EL (cell line): ENCODE measurements at places on chromosomes 7 and 10.
A peak's percentile ranks its signal among the peaks of the same experiment; 100 is the strongest.

DNA sequence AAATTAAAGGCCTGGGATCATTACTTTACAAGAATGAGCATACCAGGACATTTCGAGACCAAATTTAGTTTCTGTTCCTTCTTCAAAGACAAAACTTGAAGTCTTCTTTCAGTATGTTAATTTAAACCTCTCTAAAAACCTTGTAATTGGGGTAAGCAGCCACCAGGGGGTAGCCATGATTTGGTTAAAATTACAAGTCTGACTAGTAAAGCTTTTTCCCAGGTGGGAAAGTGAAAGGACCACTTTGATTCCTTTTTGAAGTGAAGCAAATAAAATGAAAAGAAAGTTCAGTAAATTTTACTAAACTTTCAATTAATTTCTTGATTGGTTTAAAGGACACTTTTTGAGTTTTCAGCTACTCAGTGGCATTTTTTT is 294.3 kb downstream of the BBS9 start:
- DNase-seq, result peak; percentile 4

DNA sequence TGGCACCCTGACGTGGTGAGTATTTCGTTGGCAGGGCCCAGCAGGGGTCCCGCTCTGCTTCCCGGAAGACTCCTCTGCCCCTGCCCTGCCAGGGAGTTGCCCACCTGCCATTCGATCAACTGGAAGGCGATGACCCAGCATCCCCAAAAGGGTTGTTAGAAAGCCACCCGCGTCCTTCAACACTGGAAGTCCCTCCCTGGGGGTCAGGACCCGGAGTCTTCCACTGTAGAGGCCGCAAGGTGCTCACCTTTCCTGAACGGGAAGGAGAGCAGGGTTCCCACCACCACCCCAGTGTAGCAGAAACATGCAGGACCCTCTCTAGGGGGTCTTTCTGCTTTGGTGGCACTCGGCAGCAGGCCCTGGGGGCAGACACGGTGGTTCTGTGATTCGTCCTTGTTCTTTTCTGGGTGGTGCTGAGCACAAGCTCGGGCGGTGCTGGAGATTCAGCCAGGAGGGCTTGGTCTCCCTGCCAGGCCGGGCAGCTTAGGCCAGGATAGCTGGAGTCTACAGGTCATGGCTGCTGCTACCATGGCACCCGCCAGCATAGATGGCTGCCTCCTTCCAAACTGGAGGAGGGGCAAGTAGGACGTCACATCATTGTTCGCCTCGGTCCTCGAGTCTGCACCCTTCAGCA is 19.6 kb upstream of the DPYSL4 start:
- DNase-seq, result no peak

GRCh38 chr10:79346388-79347225 is 662 bp upstream of the PPIF start:
- DNase-seq, result no peak

DNA sequence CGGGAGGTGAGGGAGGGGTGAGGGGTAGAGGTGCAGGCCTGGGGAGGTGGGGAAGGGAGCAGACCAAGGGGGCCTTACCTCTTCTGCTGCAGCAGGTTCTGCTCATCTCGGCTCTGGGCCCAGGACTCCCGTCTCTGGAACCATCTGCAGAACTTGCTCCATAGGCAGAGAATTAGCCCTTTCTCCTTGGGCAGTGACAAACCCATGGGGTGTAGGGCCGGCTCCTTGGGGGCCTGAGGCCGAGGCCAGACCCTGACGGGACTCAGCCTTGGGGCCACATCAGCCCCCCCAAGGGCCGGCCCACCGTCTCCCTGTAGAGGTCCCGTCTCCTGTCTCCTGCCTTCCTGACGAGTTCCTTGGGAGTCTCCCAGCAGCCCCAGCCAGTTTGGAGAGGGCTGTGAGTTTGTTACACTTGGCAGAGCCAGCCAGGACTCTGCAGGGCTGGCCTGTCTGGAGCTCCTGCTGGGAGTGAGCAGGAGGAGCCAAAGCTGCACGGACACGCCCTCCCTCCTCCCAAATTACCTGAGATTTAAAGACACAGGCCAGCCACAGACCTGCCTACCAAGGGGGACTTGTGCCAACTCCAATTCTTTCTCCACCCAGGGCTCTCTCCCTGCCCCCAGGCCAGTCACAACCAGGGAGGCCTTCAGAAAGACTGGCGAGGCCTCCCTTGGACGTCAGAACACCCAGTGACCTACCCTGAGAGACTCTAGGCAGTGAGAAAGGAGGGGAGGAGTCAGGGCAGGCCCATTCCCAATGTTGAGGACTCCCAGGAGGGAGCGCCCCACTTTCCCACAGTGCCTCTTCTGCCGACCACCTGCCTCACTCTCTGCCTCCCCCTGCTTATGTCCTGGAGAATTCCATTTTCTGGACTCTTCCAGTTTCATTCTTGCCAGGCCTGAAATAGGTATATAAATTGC is at the start of gene TRPV6:
TSS of gene TRPV6 (minus strand) at position 435 of the 920 bp plus-strand sequence.
- no peak for DNase-seq

GRCh38 chr7:105521027-105521716 is 899 bp downstream of the PUS7 start:
- peak; percentile 62 for DNase-seq

- DNase-seq, result no peak
Observed at GRCh38 chr7:150972023-150972468, 6.1 kb downstream of the KCNH2 start.
